Stimulated activated CD8-positive, alpha-beta memory T cell treated with anti-CD3 and anti-CD28 coated beads, Interleukin-7, amount 100 ng/mL, for 4 hours (primary cell): ENCODE measurements at places on chromosomes 1 and 21.

DNA sequence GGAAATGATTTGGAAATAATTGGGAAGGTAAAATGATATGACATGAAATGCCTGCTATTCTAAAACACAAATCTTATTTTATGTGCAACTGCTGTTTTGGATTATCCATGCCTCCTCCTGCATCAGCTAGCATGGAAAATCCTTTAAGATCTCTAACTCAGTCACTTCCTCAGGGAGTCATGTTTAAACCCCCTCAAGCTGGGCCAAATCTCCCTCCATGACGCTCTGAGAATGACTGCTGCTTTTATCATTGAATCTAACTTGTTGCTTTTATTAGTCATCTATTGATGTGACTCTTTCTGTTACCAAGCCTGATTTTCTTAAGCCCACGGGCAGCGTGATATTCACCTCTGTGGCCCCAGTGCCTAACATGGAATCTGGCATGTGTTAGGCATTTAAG, 324.8 kb downstream of the DISC1 start:
- no peak for DNase-seq

DNA sequence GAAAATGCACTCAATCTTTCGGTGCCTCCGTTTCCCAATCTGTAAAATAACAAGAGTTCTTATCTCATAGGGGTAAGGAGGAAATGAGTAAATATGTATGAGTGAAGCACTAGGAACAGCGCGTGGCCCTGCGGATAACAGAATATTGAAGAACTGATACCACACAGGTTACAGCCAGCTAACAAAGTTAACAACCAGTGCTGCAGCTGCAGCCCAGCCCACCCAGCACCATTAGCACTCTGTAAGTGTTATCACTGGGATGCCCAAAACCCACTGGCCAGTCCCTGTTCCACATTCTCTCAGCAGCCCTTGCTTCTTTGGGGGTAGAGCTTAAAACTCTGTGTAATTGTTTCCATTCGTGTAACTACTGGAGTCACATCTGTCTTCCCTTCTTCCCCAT, 89.5 kb downstream of the VWA5B1 start:
- DNase-seq = no peak

GRCh38 chr1:57285992-57286391, 137.9 kb downstream of the DAB1 start:
- no peak for DNase-seq

- DNase-seq = no peak
These were observed 7.4 kb upstream of the AMPD1 start for GRCh38 chr1:114702737-114703136.

- no peak for DNase-seq
These were observed 10.9 kb upstream of the COL18A1 start for GRCh38 chr21:45393833-45394638.

DNA sequence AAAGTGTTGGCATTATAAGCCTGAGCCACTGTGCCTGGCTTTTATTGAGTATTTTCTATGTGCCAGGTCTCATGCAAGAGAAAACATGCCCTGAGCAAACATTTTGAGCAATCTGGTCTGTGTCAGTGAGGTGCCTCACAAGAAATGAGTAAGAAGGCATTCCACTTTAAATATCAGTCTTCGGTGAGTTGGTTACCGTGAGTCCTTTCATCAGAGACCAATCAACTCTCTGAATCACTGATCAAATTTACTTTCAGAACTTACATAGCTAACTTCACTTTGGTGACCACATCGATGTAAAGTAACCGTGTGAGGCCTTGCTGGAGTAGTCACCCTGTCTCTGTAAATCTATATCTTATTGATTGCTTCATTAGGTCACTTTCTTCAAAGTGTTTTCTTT, 14.3 kb upstream of the DDX59 start:
- DNase-seq = no peak

GRCh38 chr1:92563457-92564216, 76.9 kb upstream of the GFI1 start:
- DNase-seq = no peak

DNA sequence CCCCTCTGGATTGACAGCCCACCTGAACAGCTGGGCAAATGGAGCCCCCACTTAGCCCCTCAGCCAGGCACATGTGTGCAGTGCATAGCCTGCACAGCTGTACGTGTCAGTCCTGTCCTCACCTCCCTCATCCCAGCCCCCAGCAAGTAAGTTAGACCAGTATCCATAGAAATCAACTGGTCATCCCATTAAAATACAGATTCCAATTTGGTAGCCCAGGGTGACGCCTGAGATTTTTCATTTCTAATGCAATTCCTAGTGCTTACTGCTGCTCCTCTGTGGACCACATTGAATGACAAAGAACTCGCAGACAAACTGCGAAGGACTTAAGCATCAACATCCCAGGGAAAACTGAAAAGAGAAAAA, 99.0 kb upstream of the GJB5 start:
- DNase-seq = no peak

GRCh38 chr21:44418108-44418875, 37.0 kb upstream of the LRRC3 start:
- DNase-seq = no peak
